ENCODE measurements at places on chromosomes 3 and 15.

GRCh38 chr15:73127302-73127936, 75.2 kb downstream of the NEO1 start:
- no peak for DNase-seq

GRCh38 chr3:99683465-99683864, 45.1 kb downstream of the COL8A1 start:
- DNase-seq: no peak

DNA sequence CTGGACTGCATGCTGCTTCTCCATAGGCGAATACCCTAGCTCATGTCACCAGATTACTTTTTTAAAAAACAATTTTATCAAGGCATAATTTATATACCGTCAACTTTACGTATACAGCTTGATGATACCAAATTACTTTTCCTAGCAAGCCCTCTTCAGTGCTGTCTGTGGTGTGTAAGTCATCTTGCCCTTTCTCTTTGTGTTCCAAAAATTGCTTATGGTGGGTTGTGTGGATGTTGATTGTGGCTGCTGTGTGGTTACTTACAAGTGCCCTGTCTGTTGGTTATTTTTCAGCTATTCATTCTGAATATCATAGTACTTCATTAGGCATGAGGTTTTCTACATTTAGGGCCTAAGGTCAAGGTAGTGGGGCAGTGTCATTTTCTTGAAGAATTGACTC, 12.8 kb downstream of the TMOD3 start:
- no peak for DNase-seq

- DNase-seq: no peak
Measured at GRCh38 chr3:158249183-158249582, 139.3 kb downstream of the RSRC1 start.

DNA sequence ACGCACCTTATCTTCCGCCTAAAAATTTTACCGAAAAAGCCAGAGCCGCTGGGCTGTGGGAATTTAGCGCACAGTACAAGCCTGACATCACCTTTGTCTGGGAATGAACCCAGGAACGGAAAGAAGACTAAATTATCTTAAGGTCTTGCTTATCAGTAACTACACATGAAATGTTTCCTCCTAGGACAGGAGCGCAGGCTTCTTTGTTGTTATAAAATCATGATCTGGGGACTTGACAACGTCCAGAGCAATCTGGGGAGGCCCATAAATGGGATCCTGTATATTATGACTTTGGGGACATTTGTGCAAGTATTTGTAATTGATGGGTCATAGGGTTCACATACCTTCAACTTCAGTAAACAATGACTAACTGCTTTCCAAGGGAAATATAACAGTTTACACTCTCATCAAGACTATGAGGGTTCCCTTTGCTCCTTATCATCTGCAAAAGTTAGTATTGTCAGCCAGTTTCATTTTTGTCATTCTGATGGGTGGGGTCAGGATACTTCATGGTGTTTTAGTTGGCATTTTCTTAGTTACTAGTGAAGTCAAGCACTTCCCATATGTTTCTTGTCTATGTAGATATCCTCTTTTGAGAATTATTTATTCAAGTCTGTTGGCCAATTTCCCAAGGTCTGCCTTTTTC, 213.9 kb upstream of the PFN2 start:
- DNase-seq: no peak

GRCh38 chr15:66163553-66163952, 90.0 kb downstream of the MEGF11 start:
- DNase-seq: no peak

GRCh38 chr15:36392676-36393266, 186.7 kb upstream of the CDIN1 start:
- no peak for DNase-seq

DNA sequence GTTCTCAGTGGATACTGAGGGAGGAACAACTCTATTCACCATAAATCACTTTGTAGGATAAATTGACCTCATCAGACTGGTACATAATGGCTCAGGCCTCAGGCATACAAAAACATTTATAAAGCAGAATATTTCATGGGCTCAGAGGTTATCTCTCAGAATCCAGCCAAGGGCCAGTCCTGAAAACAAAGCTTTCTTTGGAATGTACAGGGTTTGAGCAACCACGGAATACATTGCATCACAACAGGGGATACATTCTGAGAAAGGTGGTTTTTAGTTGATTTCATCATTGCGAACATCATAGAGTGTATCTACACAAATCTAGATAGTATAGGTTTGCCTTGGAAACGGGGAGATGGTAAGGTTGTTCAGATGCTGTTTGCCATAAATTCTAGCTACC, 33.4 kb upstream of the CTDSPL2 start:
- no peak for DNase-seq

DNA sequence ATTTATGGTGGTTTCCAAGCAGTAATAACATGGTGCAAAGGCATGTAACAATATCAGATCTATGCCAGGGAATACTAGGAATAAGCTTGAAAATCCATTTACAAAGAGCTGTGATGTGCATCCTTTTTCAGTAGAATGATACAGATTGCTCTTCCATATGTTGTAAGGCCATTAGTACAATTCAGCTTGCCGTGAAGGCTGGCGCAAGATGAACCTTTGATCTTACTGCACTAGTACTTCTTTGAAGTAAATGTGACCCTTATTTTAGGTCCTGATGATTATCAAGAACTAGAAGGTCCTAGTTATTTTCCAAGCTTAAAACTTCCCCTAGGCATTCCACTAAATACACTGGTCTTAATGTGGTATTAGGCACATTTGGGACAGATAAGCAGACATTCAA, 210.1 kb upstream of the CD96 start:
- no peak for DNase-seq

DNA sequence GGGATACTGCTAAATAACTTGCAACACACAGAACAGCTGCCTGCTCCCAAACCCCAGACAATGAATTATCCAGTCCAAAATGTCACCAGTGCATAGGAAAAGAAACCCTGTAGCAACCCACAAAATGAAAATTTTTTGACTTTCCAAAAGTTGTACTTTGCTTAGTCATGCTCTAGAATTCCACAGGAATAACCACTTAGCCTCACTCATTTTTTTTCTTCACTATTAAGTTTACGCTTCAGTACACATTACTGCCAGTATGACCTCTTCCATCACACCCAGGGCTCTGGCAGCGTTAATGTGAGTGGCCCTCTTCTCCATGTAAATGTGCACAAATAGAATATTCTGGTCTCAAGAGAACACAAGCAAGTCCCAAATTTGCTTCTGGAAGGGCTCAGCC, 259.8 kb downstream of the MAGI1 start:
- DNase-seq: no peak

GRCh38 chr3:131221731-131222130, 159.8 kb upstream of the NUDT16 start:
- no peak for DNase-seq

- no peak for DNase-seq
Measured at GRCh38 chr3:66075281-66075680, 36.6 kb upstream of the MAGI1 start.

DNA sequence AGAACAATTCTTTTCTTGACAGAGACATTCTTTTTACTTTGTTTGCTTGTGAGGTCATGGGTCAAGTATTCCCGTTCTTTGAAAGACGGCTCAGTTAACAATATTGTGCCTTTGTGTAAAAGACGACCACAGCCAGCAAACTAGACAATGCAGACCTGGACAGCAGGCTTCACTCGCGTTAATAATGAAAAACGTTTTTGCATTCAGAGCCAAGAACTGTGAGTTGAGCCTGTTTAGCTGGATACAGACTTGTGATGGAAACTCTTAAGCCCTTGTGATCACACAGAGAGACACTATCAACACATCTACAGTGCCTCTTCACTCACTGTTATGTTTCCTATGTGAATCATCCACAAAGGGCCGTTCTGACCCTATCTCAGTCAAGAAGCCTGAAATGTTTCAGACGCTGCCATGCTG, 37.3 kb upstream of the CMTM7 start:
- no peak for DNase-seq

- no peak for DNase-seq
Measured at GRCh38 chr15:66756295-66756694, 54.3 kb downstream of the SMAD6 start.

- no peak for DNase-seq
Measured at GRCh38 chr3:33488683-33489082, 48.5 kb upstream of the UBP1 start.

GRCh38 chr3:44511238-44511566, 33.7 kb upstream of the ZNF445 start:
- no peak for DNase-seq

GRCh38 chr15:35289024-35289617, 204.0 kb upstream of the NANOGP8 start:
- peak; percentile 24 for DNase-seq

DNA sequence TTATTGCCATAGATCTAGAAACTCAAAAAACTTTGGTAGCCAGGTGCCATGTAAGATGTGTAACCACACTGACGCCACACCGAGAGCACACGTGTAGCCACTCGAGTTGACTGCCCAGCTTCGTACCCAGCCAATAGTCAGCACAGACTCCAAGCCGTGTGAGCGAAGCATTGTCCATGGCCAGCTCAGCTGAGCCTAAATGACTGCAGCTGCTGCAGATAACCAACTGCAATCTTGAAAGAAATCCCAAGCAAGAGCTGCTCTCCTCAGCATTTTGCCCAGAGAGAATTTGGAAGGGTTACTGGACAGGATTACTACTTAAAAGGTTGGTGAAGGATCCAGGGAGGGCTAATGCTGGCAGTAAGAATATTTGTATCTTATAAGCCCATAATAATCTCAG, 193.0 kb upstream of the THRB start:
- no peak for DNase-seq

GRCh38 chr3:41308119-41308518, 108.8 kb downstream of the CTNNB1 start:
- DNase-seq: no peak

DNA sequence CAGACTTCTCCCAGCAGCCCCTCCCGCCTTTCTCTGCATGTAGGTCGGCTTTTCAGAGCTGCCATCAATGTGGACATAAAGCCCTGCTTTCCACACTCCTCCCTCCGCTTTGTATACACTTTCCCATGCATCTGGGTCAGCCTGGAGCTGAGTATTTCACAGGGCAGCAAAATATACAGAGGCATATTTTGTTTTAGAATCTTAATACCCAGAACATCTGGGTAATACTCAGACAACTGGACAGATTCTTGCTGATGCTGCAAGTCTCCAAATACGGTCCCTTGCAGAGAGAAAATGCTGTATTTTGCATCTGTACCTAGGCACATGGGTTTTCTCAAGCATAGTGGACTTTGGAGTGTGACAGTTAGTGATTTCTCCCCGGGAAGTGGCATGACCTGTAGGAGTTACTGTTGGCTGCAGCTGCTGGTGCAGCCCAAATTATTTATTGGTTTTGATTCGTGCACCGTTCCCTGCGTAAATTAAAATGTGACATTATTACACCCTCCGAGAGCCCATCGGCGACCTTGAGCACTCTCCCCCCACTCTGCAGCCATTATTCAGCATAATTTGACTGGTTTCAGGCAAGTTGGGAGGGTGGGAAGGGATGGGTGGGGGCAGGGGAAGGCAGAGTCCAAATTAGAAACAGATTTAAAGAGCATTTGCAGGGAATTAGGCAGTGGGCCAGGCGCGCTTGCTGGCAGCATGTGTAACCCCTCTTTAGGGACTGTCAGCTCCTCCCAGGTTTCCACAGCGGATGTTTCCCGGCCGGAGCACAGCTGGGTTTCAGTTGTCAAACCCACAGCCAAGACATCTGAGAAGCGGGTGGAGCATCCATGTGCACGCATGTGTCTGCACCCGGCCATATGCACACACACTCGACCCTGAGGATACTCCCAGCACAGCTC, 100.8 kb downstream of the CPN2 start:
- DNase-seq: peak; percentile 75

- DNase-seq: no peak
Measured at GRCh38 chr3:97432914-97433313, 331.6 kb upstream of the ARL6 start.

- DNase-seq: no peak
Measured at GRCh38 chr3:80395023-80395422, 627.2 kb upstream of the ROBO1 start.

DNA sequence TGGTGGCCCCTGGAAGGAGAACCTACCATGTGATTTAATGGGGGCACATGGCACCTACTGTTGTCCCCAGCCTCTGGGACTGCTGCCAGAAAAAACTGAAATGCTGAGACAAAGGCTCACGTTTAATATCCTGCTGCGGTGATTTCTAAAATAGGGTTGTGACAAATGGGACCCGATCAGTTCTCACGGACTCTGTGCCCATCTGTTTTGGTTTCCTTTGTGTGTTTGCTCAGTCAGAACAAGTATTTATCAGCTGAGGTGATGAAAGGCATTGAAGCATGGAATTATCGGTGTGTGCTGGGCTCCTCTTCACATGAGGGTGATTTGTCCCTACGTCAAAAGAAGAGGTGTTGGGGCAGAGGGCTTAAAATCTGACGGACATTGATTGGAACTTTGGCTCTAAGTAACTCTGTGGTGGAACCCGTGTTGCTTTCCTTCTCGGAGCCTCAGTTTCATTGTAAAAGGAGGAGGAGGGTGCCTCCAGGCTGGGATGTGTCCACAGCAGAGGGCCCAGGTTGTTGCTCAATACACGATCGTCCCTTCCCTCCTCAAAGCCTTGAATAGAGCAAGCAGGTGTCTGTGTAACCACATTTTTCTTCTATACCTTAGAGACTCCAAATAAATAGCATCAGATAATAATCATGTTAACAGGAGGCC, 283.3 kb upstream of the RGMA start:
- DNase-seq: no peak

DNA sequence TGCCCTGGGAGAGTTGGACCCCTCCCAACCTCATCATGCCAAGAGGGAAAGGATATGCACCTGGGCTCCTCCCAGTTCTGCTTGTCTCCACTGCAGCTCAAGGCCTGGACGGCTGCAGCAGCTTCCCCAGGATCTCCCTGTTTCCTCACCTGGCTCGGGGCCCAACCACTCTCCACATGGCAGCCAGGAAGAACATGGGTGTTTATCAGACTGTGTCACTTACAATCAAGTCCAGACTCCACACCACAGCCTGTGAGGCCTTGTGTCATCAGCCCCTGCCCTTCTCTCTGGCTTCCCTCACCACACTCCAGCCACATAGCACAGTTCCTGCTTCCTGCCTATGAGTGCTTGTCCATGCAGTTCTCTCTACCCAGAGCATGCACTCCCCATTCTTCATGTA, 534.4 kb downstream of the EPHB1 start:
- no peak for DNase-seq

DNA sequence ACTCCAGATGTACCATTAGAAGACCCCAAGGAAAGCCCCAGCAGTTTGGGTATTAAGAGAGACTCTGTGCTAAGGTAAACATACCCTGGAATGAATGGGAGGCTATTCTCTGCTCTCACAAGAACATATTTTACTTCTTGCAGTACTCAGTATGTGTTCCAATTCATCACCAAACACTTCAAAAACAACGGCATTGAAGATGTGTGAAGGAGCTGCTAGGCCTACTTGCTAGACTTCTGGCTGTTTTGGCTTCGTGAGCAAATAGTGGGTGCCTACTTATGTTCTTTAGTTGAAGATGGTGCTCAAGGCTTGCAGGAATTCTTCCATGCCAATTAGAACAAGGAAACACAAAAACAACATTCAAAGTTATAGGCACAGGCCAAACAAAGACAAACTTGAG, 514.5 kb downstream of the ROBO1 start:
- DNase-seq: no peak
